ENCODE measurements at places on chromosomes 1 and 21.

- no peak for DNase-seq
These were observed 316.8 kb downstream of the PTBP2 start for GRCh38 chr1:97038410-97038809.

GRCh38 chr1:117271959-117272358 is 61.2 kb upstream of the VTCN1 start:
- DNase-seq, result no peak

DNA sequence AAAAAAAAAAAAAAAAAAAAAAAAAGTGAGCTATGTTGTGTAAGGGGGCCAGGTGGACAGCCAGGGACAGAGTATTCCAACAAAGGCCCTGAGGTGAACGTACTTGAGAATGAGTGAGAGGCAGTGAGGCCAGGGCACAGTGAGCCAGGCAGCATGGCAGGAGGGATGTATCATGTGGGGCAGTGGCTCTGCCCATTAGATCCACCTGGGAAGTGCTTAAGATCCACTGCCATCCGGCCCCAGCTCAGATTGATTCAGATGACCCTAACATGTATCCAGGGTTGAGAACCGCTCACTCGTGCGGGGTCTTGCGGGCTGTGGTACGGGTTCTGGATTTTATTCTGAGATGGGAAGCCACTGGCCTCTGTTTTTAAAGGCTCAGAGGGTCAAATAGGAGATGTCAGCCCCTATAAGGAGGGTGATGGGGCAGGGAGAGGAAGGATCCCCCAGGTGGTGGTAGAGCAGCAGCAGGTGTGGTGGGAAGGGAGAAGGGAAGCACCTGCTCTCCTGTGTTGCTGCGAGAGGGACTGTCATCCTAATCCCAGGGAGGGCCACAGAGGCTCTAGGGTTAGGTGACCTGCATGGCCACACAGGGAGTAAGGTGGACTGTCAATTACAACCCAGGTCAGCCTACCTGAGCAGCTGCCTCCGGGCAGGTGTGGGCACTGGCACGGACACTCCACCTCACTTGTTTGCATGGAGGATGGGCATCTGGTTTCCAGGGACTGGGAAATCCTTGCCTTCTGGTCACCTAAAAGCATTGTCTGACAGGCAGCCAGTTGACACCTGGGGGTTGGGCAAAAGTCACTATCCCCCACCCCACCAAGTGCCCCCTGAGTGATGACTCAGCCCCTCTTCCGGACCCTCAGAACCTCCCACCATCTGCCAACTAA is 31.6 kb downstream of the CDK18 start:
- no peak for DNase-seq

DNA sequence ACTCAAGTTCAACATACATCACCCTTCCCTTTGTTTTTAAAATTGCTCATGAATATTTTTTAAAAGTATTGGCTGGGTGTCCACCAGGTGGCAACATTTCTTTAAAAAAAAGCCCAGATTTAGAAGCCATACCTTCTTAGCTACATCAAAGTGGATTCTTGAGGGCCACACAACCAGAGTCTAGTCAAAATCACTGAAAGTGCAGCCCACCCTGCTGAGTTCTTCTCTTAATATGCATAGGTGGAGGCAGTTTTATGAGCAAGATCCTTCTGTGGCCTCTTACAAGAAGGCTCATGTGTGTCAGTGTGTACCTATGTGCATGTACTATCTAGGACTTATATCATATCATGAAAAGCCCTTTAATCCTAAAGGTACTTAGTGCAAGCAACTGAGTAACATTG is 16.9 kb upstream of the GNG12 start:
- no peak for DNase-seq

DNA sequence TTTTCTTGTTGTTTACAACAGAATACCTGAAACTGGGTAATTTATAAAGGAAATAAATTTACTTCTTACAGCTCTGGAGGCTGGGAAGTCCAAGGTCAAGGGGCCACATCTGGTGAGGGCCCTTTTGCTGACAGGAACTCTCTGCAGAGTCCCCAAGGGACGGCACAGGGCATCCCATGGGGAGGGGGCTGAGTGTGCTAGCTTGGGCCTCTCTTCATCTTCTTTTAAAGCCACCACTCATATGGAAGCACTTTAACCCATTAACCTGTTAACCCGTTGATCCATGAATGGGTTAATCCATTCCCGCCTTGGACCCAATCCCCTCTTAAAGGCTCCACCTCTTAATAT is 76.3 kb downstream of the OBSCN start:
- DNase-seq, result no peak

DNA sequence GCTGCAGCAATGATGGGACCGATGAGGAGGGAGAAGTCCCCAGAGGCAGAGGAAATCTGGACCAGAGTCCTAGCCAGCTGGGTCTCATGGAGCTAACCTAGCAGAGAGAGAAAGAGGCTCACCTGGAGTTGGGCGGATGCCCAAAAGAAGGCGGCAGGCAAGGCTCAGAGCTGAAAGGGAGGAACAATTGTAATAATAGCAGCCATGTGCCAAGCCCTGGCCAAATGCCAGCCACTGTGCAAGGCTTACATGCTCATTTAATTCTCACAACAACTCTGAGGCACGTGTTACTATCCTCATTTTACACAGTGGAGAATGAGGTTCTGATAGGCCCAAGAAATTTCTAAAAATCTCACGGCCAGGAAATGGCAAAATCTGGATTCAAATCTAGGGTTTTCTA is 50.0 kb upstream of the ZNF648 start:
- no peak for DNase-seq
